ENCODE measurements at places on chromosomes 6 and 20.

- no peak for DNase-seq
Observed at GRCh38 chr20:36672991-36673390, 27.0 kb upstream of the SLA2 start.

GRCh38 chr20:62054451-62054953, 11.2 kb downstream of the TAF4 start:
- peak; percentile 13 for DNase-seq

GRCh38 chr6:122657601-122658000, 47.4 kb downstream of the PKIB start:
- DNase-seq = no peak

DNA sequence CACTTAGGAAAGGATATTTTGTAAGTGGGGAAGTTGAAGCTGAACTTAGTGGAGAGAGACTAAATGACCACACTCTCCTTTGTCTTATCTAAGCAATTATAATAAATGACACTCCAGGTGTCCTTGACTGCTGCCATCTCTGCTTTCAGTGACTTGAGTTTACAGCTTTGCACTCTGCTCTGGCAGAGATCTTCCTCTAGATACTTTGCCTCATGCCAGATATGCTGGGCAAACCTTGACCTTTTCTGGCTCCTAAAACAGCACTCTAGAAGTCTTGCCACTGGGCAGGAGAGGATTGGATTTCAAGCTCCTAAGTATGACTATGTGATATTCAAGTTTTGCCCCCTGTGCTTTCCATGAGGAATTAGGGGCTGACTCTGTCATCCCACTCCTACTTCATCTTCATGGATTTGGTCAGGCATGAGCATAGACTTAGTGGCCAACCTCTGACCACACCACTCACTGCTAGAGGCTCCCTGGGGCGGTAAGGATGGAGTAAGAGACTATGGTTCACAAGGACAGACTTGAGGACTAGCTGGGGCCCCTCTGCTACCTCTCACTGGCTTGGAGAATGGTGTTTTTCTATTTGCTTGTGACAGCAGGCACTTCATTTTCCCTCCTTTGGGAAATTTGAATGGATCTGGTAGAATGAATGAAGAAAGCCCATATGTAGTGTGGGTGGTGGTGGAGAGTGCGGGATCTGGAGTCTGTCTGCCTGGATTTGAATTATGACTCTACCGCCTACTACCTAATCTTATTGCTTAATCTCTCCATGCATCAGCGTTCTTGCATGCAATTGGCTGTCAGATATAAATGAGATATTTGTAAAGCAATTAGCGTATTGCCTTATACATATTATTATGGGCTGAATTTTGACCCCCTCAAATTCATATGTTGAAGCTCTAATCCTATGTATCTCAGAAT, 191.4 kb downstream of the REV3L start:
- no peak for DNase-seq

DNA sequence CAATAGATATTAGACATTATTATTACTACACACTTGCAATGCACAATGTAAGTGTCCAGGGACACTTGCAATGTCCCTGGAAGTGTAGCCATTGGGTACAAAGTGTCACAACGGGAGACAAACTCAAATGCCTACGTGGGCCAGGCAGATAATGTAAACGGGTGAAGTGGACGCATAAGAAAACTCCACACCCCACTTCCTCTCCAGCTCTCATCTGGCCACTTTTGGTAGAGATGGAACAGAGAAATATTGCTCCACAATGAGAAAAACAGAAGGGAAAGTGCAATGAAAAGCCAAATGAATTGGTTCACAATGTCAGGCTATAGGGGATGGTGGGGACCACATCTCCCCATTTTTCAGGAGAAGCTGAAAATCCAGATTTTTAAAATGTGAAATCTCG, 9.4 kb downstream of the SULF2 start:
- DNase-seq = no peak

- no peak for DNase-seq
Observed at GRCh38 chr6:15460110-15460727, 202.6 kb downstream of the DTNBP1 start.

DNA sequence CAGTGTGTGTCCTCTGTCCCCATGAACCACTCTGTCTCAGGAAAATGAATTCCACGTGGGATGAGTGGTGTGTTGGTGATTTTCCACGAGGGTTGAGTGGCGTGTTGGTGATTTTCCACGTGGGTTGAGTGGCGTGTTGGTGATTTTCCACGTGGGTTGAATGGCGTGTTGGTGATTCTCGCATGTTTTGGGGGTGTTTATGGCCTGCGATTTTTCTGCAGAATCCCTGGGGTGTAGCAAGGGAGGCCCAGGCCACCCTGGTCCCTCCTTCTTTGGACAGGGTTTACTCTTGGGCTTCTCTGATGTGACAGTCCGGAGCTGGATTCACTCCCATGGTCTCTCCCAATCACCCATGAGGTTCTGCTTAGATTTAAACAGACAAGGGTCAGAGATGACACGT, 90.6 kb upstream of the FRMD1 start:
- no peak for DNase-seq

DNA sequence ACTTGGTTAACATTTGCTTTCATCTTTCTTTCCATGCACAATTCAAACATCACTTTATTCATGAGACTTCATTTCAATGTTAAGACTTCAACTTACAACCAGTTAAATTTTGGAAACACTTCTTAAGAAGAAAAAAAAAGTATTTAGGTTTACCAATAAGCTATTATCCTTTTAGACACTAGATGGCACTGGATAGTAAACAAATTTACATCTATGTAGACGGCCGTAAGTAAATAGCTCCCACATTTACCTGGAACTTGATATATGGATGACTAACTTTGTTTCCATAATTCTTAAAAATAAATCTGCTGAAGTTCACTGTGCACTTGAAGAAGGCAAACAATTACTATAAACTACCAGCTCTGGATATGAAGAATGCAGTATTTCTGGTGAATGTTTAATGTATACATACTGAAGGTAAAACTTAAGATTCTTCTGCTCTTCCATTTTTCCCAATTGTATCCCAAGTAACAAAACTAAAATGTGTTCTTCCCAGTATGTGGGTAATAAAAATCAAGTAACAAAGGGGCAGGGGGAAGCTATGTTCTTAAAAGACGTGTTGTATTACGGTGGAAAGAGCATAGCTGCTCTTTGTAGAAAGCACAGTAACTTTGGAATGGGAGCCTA, 130.6 kb upstream of the C6orf118 start:
- DNase-seq = no peak

- no peak for DNase-seq
Observed at GRCh38 chr20:52959125-52959524, 13.0 kb upstream of the TSHZ2 start.

- no peak for DNase-seq
Observed at GRCh38 chr6:137754366-137754765, 112.7 kb upstream of the TNFAIP3 start.

DNA sequence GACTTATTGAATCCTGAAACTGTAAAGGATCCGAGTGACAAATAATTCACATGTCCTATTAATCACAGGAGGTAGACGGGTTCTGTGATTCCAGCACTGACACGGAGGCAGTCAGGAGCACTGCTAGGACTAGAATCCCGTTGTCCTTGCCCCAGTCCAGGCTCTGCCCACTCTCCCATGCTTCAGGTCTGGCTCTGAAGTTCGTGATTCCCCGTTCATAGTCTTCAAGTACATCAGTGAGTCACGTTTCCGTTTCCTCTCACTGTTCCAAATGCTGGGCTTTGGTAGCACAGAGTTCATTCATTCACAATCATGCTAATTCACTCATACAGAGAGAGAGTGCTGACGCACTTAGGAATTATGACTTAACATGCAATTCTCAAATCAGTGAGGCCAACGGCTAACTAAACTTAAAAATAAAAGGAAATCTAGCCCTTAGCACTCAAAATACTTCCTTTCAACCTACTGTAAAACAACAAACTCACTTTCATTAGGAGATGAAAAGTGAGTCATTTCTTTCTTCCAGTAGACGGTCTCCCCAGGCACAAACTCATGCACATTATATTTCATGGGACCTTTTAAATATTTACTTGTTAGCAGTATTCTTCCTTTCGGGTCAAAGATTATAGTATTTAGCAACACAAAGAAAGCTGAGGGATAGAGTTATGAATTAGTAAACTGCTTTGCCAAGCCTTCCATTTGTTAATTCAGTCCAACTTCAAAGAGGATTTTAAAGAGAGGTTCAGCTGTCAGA, 94.0 kb upstream of the NHSL1 start:
- DNase-seq = peak; percentile 39

DNA sequence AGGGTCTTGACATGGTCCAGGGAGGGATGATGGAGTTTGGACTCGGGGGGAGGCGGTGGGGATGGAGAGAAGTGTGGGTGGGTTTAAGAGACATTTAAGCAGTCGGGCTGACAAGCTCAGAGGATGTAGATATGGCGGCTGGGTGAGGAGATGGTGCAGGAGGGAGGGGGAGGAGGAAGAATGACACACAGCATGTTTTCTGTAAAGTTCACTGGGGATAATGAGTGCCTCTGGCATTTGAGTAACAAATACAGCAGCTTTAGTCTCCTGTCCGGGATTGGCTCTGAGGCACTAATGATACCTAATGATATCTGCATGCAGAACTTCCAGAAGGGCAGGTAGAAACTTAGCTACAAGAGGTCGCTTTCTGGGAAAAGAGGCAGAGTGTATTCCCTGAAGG, 107.8 kb downstream of the DHX35 start:
- DNase-seq = no peak

- DNase-seq = no peak
Observed at GRCh38 chr6:134744301-134744700, 205.6 kb downstream of the ALDH8A1 start.

DNA sequence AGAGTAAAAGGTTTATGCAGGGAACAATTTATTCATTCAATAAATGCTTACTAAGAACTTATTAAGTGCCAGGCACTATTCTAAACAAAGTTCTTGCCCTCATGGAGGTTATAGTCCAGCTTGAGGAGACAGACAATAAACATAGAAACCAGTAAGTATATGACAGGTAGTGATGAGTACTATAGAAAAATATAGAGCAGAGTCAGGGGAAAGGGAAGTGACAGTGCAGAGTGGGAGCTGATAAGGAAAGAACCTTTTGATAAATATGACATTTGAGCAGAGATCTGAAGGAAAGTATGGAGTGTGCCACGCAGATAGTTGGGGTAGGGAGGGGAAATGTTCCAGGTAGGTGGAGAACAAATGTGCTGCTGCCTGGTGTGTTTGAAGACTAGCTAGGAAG, 12.1 kb downstream of the ACSS2 start:
- DNase-seq = no peak

DNA sequence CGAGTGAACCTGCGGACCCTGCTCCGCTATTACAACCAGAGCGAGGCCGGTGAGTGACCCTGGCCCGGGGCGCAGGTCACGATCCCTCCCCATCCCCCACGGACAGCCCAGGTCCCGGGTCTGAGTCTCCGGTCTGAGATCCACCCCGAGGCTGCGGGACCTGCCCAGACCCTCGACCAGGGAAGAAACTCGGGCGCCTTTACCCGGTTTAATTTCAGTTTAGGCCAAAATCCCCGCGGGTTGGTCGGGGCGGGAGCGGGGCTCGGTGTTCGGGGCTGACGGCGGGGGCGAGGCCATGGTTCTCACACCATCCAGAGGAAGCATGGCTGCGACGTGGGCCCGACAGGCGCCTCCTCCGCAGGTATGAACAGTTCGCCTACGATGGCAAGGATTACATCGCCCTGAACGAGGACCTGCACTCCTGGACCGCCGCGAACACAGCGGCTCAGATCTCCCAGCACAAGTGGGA, 46.9 kb upstream of the TRIM26 start:
- DNase-seq = no peak

- DNase-seq = no peak
Observed at GRCh38 chr6:35483893-35484645, 12.8 kb downstream of the TEAD3 start.

DNA sequence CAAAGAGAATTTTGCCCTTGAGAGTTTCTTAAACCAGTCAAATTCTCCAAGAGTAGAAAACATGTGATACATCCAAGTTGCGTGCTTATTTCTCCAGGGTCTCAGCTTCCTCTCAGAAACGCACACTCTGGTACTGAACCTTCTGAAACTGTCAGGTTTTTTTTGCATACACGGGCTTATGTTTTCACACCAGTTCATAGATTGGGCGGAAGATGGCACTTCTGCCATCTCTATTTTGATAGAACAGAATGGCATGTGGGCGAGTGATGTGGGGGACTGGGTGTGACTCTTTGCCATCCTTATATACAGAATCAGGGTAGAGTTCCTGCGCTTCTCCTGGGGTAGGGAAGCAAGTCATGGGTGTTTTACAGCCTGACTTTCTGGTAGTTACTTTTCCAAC, 56.4 kb downstream of the ADTRP start:
- no peak for DNase-seq

DNA sequence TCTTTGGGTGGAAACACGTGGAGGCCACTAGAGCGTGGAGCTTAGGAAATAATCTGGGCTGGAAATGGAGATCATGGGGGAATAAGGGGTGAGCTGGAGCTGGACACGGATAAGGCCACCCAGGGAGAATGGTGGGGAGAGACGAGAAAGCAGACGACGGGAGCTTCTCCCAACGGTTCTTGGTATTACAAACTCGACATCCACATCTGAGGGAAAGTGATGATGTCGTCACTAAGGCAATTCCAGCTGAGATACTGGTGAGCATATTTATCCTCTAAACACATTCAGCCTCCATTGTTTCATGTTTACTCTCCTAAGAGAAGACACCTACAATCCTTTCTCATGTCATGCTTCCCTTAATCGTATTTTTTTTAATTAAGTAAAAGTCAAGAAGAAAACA, 50.2 kb upstream of the SNX9 start:
- no peak for DNase-seq

- no peak for DNase-seq
Observed at GRCh38 chr6:160247457-160247883, 11.2 kb downstream of the SLC22A2 start.

DNA sequence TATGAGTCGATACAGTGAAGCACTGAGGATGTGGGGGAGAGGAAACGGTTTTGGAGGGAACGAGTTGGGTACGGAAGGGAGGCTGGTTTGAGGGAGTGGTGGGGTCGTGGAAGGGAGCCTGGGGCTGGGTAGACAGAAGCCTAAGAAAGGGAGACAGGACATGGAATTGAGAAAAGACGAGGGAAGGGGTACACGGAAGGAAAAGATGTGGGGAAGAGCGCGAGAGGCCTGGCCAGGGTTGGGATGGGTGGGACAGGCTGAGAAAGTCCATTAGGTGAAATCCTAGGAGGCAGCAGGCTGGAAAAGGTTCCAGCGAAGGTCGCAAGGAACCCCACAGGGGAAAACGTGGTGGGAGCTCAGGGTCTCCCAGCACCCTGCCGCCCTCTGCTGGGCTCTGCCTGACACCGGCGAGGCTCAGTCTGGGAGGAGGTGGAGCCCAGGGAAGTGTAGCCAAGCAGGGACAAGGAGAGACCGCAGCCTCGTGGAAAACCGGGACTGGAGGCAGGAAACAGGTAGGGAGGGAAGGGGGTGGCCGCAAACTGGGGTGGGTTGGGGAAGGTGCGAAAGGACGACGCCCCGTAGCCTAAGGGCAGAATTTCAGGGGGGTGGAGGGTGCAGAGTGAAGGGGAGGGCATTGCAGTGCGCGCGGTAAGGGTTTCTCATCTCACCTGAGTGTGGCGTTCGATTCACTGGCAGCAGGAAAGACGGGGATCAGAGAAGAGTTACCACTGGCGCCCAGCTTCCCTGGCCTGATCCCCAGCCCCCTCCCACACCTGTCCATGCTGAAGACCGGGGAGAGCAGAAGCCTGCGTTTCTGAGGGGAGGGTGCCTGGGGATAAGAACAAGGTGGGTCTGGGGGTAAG, 4.3 kb downstream of the GABBR1 start:
- peak; percentile 85 for DNase-seq

All from ovary (tissue), 10 donors.